CD8-positive, alpha-beta memory T cell (primary cell): ENCODE measurements at places on chromosomes 7 and 10.

DNA sequence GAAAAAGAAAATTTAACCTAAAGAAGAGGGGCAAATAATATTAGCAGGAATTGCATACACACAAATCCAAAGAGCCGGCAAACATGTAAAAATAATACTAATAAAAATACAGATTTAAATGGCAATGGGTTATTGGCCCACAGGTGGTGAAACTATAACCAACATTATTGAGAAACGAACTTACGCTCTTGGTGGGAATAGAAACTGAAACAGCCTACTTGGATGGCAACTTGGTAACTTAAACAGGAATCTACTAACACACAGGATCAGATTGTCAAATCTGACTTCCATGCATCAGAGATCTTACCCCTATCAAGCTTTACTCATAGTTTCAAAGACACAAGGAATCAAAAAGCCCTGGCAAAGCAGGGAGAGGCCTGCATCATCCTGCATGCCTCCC is 66.5 kb downstream of the ANLN start:
- DNase-seq = no peak

GRCh38 chr7:95669513-95669912 is 73.2 kb upstream of the PDK4 start:
- DNase-seq = no peak

- peak; percentile 20 for DNase-seq
These were observed 77.4 kb upstream of the ANLN start for GRCh38 chr7:36312064-36312914.

GRCh38 chr7:20241911-20242261 is 24.7 kb upstream of the MACC1 start:
- DNase-seq = no peak

- DNase-seq = no peak
These were observed 91.4 kb upstream of the CAV2 start for GRCh38 chr7:116408166-116408565.

DNA sequence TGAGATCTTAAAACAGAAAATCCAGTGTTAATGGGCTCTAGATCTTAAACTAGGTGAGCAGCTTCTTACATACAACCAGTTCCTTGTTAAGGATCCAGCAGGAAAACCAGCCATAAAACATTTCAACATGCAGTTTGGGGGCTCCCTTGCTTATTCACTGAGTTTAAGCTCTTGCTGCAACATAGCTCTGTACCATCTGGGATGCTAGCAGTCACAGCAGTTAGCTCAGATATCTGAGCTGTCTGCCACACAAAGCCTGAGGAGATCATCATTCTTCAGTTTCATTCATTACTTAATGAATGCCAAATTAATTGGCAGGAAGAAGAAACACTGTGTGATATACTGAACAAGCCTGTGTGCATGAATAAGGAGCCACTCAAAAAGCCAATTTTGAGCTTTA is 62.8 kb downstream of the PODXL start:
- no peak for DNase-seq

DNA sequence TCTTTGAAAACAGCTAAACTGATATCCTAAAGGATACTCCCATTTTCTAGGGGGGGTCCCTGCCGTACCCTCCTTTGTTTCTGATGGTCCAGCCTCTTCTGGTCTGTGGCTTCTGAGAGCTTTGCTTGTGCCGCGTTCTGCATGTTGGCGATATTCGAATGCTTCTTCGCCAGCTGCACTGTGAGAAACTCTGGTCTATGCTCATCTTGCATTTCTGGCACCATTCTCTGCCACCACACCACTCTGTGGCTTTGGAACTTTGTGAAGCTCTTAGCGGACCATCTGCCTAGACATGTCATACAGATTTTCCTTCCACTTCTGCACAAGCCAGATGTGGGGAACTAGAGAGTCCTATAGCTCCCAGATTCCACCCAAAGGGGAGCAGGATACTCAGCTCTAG is 197.2 kb downstream of the REEP3 start:
- no peak for DNase-seq

GRCh38 chr10:31528831-31529230 is 209.8 kb downstream of the ZEB1 start:
- no peak for DNase-seq

- DNase-seq = no peak
These were observed 74.5 kb downstream of the PKD1L1 start for GRCh38 chr7:47873762-47874161.

DNA sequence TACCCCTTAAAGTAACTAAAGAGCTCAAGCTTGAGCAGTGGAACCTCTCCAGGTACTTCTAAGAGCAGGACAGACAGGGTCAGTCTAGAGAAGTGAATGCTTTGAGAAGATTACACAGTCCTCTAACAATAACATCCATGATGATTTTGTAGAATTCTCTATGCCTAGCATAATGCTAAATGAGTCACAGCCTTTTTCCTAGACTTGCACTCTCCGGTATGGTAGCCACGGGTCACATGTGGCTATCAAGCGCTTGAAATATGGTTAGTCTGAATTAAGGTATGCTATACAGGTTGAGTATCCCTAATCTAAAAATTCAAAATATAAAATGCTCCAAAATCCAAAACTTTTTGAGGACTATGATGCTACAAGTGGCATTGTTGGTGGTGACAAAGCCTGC is 166.6 kb upstream of the MKLN1 start:
- DNase-seq = no peak

DNA sequence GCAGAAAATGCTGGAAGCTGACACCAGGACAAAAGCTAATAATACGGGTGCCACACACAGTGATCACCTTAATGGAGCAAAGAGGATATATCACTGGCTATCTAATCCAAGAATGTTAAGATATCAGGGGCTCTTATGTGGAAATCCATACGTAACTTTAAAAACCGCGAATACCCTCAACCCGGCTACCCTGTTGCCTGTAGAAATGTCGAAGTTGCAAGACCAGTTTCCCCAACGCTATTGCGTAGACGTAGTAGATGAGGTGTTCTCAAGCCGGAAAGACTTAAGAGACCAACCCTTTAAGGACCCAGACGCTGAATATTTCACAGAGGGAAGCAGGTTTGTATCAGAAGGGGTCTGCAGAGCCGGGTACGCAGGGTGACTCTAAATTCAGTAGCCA is 7.9 kb upstream of the CYREN start:
- no peak for DNase-seq

GRCh38 chr7:79820387-79820786 is 314.2 kb upstream of the GNAI1 start:
- no peak for DNase-seq

DNA sequence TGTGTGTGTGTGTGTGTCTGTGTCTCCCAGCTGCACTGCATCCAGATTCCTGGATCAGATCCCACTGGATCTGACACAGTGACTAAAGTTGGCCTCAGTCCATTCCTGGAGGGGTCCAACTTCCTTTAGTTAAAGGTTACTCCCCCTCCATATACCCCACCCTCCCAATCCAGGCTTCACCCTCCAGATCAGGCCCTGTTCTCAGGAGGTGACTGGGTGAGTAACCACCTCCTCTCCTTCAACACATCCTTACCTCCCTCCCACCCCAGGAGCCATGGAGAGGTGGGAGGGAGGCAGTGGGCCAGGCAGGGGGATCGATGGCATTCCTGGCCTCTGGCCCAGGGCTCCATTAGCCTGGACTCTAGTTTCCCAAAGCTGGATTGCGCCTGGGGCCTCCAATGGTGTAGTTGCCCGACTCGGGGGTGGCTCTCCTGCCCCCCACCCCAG is 11.3 kb downstream of the KCNIP2 start:
- DNase-seq = no peak

DNA sequence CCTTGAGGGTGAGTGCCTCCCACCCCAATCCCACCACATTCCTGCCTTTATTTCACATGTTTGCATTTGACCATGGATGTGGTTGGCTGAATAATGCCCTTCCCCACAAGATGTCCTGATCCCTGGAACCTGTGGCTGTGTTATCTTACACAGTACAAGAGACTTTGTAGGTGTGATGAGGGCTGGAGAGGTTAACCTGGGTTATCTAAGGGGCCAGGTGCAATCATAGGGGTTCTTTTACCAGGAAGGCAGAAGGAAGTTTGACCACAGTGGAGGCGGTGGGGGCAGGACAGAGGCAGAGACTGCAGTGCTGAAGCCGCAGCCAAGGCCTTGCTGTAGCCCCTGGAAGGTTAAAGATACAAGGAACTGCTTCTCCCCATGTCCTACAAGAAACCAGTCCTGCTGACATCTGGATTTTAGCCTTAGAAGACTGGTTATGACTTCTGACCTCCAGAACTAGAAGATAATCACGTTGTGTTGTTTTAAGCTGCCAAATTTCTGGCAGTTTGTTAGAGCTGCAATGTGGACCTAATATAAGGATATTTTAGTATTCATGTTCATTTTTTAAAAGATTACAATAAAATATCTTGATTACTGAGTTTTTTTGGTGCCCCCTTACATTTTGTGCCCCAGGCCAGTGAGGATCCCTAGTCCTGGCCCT is 136.6 kb downstream of the ARHGAP22 start:
- no peak for DNase-seq

DNA sequence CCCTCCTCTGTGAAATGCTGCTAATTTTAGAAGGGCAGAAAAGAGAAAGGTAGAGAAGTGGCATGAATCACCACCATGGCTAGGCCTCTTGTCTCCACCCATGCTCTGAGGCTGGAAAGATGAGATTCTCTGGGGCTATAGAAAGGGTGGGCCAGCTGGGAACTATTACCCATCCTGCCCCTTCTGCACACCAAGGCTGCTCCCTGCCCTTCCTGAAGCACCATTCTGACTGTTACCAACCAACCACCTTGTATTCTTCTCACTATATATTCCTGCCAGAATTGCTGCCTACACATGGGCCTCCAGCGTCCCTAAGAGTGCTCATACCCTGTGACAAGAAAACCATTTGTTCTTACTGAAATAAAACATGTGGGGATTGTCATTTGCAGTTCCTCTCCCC is 11.4 kb upstream of the DLX6 start:
- DNase-seq = no peak

GRCh38 chr10:56912043-56912442 is 551.0 kb upstream of the ZWINT start:
- no peak for DNase-seq

- no peak for DNase-seq
These were observed 311.7 kb upstream of the BMPER start for GRCh38 chr7:33593611-33594010.

GRCh38 chr10:44752451-44753441 is 158.4 kb upstream of the TMEM72 start:
- no peak for DNase-seq

GRCh38 chr10:49759787-49760551 is 2.2 kb downstream of the OGDHL start:
- no peak for DNase-seq

GRCh38 chr7:155674556-155674955 is 30.1 kb downstream of the RBM33 start:
- no peak for DNase-seq

DNA sequence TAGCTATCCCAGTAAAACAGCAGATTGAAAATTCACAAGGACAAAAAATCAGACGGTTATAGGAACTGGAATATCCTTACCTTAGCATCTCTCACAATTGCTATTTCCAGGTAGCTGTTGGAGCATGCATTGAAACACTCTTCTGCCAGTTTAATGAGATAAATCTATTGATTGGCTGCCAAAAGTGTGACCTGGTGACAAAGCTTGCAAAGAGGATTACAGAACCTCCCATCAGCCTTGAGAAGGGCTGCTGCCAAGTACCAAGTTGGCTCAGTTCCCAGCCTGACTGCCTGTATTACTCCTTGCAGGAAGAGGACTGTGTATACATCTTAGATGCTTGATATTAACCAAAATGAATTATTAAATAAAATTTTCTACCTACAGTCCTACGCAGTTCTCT is 5.1 kb downstream of the PRLHR start:
- DNase-seq = no peak

DNA sequence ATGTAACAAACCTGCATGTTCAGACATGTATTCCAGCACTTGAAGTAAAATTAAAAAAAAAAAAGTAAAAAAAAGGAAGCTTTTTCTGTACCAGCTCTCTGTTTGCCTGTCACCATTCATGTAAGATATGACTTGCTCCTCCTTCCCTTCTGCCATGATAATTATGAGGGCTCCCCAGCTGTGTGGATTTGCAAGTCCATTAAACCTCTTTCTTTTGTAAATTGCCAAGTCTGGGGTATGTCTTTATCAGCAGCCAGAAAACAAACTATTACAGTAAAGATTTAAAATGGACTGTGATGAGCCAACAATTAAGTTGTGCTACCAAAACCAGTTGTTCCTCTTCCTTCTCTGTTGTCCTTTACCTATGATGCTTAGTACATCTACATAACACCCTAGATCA is 619.6 kb downstream of the ARL4A start:
- DNase-seq = no peak

DNA sequence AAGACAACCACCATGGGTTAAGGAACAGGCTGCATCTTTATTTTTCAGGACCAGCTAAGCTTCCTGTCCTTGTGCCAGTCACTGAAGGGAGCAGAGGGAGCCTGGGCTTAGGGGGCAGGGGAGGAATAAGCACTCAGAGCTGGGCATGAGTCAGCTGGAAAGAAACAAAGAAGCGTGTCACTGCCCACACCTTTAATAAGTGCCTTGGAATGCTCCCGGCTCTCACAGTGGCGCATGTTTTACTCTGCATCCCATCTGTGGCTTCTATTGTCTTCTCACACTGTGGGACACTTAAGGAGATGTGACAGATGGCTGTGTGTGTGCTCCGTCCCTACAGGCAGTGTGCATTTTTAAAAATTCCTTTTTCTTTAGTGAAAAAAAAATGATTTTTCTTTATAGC is 71.7 kb downstream of the MTURN start:
- no peak for DNase-seq

- no peak for DNase-seq
These were observed 54.2 kb downstream of the METTL2B start for GRCh38 chr7:128530855-128531104.

DNA sequence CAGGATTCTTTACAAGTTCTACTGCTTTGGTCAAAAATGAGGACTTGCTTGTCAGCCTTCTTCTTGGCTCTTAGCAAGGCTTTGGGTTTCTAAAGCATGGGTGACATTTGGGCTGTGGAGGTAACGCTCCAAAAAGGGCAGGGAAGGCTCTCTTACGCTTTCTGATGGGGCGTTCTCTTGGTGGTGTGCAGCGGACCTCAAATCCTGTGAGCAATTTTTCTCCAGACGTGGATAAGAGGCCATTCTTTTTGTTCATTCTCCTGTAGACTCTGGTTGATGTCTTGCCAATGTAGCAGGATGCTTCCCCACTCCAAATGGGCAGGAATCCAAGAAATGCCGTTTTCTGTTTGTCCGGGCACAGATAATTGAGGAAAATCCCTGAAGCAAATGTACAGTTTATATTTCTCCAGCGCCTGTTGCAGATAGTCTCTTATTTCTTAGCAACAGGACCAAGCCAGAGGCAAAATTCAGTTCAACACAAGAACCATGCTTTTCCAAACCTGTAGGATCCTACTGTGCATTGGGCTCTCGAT is 138.4 kb upstream of the NFE2L3 start:
- DNase-seq = no peak

DNA sequence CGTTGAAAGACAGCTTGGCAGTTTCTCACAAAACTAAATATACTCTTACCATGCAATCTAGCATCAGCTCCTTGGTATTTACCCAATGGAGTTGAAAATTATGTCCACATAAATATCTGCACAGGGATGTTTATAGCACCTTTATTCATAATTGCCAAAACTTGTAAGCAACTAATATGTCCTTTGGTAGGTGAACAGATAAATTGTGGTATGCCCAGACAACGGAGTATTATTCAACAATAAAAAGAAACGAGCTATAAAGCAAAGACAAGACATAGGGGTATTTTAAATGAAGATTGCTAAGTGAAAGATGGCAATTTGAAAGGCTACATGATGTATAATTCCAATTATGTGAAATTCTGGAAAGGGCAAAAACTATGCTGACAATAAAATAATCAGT is 162.5 kb upstream of the PTN start:
- DNase-seq = no peak
